ENCODE measurements at places on chromosomes 5 and 9.

- DNase-seq: no peak
These were observed 387.8 kb upstream of the WWC1 start for GRCh38 chr5:167903659-167904058.

GRCh38 chr9:105751761-105752160 lies 57.4 kb downstream of the TMEM38B start:
- DNase-seq: no peak

DNA sequence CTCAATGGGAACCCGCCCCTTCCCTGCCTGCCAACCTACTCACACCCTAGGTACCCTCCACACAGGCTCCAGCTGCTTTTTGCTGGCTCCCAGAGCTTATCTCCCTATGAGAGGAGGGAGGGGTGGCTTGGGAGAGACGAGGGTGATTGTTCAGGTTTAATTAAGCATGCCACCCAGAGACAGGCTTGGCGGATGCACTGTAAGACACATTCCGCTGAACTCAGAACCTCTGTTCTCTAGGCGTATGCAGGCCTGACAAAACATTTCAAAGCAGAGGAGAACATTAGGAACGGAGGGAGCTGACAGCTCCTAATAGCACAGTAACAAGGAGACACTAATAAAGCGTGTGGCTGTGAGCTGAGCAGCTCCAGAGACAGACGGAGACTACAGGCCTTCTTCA lies 80.1 kb downstream of the TRIM32 start:
- DNase-seq: no peak

GRCh38 chr9:97811533-97812246 lies 41.3 kb upstream of the FOXE1 start:
- DNase-seq: no peak

Data from CD4-positive, alpha-beta T cell treated with Interleukin-6 for 4 hours (primary cell).